NK-92 treated with Interleukin-12 subunit alpha and Interleukin-12 subunit beta, amount 100 ng/mL, for 24 hours (cell line): ENCODE measurements at places on chromosomes 12 and 14.

DNA sequence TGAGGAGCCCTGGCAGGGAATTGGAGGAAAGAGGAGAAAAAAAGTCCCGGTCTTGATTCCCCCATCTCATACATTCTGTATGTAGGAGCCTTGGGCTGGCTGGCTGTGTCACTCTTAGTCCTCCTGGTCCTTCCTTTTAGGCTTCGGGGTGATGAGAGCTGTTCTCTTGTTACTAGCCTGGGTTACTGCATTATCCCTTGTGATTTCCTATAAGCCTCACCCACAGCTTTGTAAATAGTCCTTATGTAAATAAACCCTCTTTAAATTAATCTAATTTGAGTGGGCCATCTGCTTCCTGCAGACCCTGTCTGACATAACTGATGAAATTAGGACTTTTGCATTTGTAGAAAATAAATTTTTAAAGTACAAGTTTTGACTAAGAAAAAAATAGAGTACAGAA, 19.2 kb downstream of the DNM1L start:
- no peak for DNase-seq

DNA sequence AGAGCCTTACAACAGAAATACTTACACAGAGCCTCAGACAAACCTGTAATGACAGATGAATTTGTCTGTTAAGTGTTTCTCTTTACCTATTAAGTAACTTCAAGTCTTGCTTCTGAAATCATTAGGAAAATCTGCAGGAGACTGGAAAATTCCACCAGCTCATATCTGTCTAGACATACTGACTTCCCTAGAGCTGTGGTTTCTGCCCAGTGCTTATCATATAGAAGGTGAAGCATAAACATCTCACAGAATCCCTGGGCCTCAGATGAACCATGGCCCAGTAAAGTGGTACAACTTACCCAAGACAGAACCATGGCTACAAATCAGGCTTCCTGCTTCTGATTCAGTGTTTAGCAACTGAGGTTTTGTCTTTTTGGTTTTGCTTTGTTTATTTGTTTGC, 91.6 kb downstream of the EGLN3 start:
- no peak for DNase-seq

- DNase-seq = no peak
Observed at GRCh38 chr12:40248034-40248433, 23.2 kb downstream of the LRRK2 start.

DNA sequence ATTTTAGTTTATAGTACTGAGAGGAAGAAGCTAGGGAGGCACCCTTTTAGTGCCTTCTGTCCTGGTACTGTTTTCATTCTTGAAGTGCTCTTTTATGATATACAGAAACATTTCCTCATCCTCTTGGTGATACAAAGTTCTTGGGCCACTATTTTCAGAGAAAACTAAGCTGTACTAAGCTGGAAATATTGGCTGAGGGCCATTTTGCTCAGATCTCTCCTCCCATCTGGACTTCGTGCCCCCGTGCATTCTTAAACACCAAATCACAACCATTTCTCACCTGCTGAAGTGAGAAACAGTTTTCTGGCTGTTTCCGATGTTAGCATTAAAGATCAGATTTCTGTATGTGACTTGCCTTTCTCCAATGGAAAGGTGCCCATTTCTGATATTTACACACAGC, 158.9 kb downstream of the FBXL14 start:
- DNase-seq = no peak

- DNase-seq = no peak
Observed at GRCh38 chr14:75399843-75400775, 27.7 kb upstream of the JDP2 start.

- DNase-seq = no peak
Observed at GRCh38 chr12:101204602-101205304, 5.3 kb downstream of the SLC5A8 start.

GRCh38 chr12:75960086-75960910, 71.3 kb downstream of the PHLDA1 start:
- DNase-seq = no peak

DNA sequence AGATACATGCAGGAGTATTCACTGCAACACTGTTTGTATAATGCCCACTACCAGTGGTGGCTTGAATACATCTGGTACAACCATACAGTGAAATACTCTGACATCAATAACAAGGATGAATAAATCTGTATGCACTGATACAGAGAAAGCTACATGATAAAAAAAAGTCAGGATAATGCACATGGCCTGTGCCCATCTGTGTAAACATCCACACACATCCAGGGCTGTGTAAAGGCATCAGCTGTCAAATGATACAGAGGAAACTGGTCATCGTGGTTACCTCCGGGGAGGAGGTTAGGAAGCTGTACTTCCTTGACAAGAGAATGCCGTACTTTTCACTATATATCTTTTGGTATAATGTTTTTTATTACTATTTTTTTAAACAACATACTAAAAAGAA, 176.6 kb downstream of the FOXN3 start:
- DNase-seq = no peak
